Fibroblast of lung (primary cell): ENCODE measurements at places on chromosomes 6 and 20. TPM values are rescaled to one million over a fixed set of nuclear protein-coding genes. Genes with fewer than 3 reads are reported as not detected.
A peak's percentile ranks its signal among the peaks of the same experiment; 100 is the strongest.

The IP6K3 gene
- 1.8 and 5.4 TPM in 2 replicates for total RNA-seq

The CMTR1 gene
- total RNA-seq: 42.6 and 44.8 TPM in 2 replicates

The HNF4A gene
- total RNA-seq: not detected in 2 replicates

The FAM209A gene
- total RNA-seq: not detected in 2 replicates

The BTN1A1 gene
- total RNA-seq: not detected in 2 replicates

The SNAP91 gene
- under 0.01 and 0.17 TPM in 2 replicates for total RNA-seq

The BHLHE23 gene
- total RNA-seq: not detected in 2 replicates

The SYCP2 gene
- 0.51 and 1.2 TPM in 2 replicates for total RNA-seq

The CUTA gene
- total RNA-seq: 105 and 127 TPM in 2 replicates

- DNase-seq: no peak
Observed at GRCh38 chr20:48141660-48142515, 356.6 kb upstream of the SULF2 start.

DNA sequence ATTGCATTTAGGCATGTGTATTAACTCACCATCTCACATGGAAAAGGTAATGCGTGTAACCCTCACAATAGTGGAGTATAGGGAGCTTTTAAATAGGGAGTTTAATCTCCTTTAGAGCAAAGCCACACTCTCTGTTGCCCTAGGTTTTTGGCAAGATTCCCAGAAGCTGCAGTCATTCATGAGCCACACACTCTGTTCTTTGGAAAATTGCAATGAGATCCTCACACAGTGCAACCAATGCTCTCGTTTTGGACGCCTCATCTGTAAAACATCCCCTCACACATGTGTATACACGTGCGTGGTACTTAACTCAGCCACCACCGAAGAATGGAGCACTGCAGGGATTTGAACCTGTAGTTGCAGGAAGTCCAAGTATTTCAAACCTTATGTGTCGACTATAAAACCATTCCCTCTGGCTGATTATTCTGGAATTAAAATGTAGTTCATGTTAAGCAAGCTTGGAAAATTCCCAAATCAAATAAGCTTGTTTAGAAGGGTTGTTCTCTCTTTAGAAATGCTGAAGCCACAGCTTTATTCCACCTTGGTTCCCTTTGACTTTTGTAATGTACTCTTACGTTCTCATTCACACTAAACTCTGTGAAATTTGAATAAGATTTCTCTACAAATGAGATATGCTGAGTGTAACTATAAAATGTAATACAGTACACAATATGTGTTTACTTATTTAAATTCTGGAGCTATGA is 489.8 kb upstream of the MANEA start:
- peak; percentile 96 for DNase-seq

DNA sequence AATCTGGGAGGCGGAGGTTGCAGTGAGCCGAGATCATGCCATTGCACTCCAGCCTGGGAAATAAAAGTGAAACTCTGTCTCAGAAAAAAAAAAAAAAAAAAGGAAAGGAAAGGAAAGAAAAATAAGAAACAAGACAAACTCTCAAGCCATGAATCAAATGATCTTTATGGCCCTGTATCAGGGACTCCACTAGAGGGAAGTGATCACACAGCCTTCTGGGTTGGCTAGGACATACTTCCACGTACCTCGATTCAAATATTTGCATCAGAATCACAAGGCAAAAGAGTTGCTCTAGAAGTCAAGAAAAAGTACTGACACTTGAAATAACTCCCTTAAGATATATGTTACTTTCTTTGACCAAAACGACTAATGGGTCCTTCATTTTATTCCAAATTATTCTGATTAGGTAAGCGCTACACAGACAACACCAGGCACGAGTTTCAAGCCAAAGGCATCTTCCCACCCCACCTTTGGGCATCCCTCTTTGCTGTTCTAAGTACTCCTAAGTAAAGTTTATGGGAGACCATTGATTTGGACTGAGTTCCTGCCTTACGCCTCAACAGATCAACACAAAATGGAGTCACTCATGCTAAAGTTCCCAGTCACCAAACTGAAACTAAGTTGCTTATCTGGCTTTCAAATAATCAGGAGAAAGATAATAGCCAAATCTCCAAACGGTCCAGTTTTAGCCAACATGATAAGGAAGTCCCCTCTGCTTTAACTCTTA is 77.5 kb upstream of the NT5E start:
- no peak for DNase-seq

DNA sequence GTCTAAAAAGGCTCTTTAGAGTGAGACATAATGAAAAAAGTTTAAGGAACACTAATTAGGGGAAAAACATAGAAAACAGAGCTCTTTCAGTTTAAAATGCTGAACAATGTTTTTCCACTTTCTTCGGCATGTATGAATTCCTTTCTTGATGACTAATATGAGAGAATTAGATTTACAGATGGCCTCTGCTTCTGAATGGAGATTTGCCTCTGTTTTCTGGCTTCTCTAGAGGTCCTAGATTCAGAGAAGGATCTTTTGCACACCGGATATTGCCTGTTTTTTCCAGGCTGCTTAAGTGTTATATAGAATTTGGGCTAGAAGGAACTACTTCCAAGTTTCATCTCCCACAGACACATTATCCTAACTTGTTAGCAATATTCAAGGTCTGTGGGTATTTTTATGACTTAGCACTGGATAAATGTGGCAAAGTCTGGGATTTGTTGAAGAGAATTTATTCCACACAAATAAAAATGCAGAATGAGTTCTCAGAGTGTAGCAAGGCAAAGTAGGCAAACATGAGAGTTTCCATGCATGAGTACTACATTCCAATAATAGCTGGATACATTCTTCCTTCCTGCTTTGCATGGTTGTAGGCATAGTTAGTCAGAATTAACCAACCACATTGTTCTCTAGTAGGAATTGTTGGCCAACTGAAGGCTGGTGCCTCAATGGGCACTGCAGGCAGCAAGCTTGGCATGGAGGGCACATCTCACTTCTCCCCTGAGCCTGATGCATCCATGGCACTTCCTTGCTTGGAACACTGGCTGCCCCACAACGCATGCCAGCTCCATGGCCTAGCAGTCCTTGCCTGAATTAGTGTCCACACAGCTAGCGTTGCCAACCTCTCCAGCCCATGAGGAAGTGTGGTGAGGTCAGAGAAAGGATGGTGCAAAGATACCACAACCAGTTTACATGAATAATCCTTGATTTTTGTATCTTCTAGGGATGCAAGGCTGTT is 224.2 kb downstream of the CLIC5 start:
- DNase-seq: peak; percentile 19

DNA sequence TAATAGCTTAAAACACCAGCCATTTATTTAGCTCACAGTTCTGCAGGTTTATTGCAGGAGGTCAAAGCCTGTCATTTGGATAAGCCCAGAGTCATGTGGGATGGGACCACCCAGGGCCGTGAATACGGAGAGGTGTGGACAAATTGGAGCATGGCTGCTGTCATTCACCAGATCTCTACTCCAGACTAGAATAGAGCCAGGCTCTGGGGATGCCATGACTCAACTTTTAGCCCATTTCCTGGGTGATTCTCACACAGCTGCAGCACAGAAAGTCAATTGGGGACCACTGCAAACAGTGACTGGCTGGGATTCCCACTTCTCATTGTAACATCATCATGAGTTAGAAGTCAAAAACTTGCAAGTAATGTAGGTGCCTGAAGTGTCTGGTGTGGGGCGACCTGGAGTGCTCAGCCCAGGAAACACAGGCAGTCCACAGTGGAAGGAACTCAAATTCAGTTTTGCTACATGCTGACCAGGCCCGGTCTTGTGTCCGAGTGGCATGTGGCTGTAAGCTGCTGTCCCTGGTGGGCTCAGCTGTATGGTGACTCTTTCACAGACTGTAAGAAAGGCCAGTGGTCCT is 174.3 kb downstream of the SCP2D1 start:
- no peak for DNase-seq

GRCh38 chr20:18808712-18809111 is 4.9 kb upstream of the SCP2D1 start:
- DNase-seq: no peak

GRCh38 chr20:50798650-50799049 is 3.8 kb downstream of the BCAS4 start:
- DNase-seq: peak; percentile 24

DNA sequence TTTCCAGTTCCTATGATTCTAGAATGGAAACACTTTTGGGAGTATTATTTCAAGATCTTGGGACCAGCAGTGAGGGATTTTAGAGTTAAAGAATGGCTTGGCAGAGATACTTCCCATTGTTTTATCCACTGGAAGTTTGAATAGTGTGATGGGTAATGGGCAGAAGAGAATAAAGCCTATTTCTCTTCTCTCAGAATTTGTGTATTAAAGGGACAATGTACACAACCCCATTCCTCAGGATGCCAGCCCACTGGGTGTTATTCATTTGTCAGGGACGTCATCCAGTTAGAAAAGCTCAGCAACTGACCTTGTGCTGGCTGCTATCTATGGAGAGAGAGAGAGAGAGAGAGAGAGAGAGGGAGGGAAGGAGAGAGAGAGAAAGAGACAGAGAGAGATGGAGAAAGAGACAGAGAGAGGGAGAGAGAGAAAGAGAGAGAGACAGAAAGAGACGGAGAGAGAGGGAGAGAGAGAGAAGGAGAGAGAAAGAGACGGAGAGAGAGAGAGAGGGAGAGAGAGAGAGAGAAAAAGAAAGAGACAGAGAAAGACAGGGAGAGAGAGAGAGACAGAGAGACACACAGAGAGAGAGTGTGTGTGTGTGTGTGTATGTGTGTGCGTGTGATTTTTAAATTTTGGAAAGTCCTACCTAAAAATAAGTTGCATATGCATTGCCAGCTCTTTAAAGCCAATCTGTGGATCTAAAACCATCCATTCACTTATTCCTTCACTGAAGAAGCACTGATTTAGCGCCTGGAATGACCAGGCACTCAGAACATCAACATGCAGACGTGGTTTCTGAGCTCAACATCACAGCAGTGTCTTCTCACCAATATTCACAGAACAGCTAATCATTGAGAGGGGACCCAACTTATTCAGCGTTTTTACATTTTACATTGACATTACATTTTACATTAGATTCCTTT is 388.8 kb downstream of the THBS2 start:
- DNase-seq: no peak

DNA sequence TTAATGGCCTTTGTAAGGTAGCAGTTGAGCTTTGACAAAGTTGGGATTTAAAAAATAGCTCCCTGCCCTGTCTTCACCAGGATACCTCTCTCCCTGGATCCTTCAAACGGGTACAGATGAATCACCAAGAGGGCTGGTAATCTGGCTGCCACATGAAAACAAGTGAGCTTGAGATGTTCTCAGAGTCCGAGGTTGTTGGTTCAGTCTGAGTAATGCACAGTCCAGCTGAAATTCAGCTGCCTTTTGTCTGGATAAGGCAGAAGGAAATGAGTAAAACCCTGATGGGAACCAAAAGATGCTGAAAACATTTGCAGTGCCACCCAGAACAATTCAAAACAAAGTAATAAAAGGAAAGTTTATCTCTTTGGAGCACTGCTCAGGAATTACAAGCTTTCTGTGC is 86.8 kb downstream of the GJA1 start:
- DNase-seq: peak; percentile 98

GRCh38 chr6:41724228-41724580 is 11.2 kb downstream of the TFEB start:
- no peak for DNase-seq

- DNase-seq: no peak
Observed at GRCh38 chr6:39128832-39129231, 13.8 kb upstream of the SAYSD1 start.

DNA sequence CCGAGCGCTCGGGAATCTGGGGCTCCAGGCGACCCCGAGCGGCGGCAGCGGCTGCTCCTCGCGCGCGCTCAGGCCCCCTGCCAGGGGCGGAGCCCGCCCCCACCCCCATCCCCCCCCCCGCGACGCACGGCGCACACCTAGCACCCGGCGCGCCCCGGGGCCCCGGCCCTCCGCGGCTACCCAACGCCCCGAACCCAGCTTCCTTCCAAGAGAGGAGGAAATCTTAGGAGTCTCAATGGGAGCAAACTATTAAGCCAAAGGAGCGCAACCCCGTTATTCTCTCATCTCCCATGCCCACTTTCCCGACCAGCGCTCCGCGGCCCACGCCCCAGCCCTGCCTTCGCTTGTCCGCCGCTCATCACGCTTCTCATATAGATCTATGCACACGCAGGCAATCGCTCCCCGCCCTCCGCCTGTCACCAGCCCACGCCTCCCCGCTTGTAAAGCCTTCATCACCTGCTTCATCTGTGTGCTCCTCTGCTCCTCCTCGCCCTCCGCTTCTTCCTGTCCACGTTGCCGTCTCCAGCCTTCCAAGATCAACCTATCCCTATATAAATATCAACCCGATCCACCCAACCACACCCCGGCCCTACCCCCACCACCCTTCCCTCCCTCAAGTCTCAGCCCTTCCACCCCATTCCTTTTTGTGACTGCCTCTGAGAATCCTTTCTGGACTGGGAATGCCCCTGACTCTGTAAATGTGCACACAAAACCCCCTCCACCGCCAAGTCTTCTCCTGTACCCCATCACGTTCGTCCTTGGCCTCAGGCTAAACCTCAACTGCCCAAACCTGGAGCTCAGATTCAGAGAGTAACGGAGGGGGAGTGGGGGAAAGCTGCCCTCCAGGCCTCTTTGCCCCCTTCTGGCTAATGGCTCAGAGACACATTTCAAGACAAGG is at the start of gene DLK2:
Gene DLK2 (minus strand): TSS at position 18 of the 898 bp plus-strand sequence. CDS start 723 bp downstream, outside the sequence.
- DNase-seq: peak; percentile 10

- DNase-seq: peak; percentile 95
Observed at GRCh38 chr6:163226836-163227485, 187.6 kb upstream of the QKI start.

DNA sequence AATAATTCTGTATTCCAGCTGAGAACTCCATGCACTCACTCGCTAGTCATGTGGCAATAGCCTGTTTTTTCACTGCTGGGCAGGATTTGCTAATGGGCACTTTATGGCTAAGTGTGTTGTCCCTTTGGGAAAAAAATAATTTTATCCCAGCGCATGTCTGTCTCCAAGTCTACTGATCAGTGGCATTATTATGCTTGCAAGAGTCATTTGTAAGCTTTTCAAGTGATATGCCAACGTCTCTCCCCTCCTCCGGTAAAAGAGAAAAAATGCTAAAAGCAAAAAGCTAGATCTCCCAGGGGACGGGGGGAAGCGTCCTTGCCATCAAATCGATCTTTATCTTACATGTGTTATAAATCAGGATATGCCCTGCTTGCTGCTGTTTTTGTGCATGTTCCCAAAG is 407.7 kb downstream of the CDH26 start:
- no peak for DNase-seq

- peak; percentile 49 for DNase-seq
Observed at GRCh38 chr20:37295595-37295994, 6.1 kb downstream of the MANBAL start.

DNA sequence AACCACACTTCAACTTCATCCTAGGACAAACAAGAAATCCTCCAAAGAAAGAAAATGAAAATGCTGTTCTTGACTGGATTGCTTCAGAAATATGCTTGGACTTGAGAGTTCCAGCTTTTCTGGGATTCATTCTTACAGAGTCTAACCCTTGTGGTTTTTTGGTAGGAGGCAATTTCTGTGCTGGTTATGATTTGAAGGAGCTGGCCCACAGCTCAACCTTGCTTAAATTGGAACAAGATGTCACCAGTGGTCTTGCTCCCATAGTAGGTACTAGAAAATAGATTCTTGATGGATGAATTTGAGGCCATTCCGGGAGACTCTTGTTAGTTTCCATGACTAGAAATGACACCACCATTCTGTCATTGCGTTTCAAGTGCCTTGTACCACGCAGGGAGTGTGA is 54.3 kb upstream of the BMP6 start:
- peak; percentile 40 for DNase-seq
